Central memory CD4-positive, alpha-beta T cell (primary cell): ENCODE measurements at places on chromosomes 1 and 21.

DNA sequence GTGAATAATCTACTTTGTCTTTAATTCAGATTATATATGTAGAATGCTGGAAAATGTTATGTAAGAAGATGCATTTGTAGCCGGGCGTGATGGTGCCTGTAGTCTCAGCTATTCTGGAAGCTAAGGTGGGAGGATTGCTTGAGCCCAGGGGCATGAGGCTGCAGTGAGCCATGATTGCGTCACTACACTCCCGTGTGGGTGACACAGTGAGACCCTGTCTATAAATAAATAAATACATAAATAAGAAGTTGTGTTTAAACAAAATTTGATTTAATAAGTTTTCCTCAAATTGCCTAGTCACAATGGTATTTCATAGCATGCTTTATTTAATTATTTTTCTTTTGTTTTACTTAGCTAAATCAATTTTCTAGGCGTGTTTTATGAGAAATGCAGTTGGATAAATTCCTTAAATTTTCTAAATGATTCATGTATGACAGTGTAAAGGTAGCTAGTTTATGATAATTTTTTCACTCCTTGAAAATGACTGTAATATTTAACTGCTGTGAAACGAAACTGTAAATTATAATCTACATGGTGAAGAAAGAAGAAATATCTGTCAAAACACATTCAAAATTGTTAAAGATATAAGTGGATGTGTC lies 232.6 kb downstream of the SRGAP2C start:
- no peak for DNase-seq

DNA sequence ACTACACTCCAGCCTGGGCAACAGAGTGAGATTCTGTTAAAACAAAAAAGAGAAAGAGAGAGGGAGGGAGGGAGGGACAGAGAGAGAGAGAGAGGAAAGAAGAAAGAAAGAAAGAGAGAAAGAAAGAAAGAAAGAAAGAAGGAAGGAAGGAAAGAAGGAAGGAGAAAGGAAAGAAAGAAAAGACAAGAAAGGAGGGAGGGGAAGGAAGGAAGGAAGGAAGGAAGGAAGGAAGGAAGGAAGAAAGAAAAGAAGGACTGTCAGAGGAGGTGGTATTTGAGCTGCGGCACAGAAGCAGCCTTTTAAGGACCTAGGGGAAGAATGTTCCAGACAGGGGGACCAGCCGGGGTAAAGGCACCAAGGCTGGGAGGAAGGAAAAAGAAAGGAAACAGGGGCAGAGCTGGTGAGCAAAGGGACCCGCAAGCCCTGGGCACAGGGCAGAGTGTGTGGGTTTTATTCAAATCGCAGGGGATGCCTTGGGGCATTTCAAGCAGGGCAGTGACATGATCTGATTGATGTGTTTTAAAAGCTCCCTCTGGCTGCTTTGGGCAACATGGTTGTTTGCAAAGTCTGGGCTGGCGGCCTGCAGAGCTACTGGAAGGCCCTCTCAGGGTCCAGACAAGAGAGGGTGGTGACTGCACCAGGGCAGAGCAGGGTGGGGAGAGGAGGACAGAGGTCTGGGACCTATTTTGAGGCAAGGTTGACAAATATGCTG lies 176.9 kb upstream of the VAMP3 start:
- DNase-seq = no peak

GRCh38 chr1:19113697-19114092 lies 96.4 kb downstream of the UBR4 start:
- peak; percentile 6 for DNase-seq

DNA sequence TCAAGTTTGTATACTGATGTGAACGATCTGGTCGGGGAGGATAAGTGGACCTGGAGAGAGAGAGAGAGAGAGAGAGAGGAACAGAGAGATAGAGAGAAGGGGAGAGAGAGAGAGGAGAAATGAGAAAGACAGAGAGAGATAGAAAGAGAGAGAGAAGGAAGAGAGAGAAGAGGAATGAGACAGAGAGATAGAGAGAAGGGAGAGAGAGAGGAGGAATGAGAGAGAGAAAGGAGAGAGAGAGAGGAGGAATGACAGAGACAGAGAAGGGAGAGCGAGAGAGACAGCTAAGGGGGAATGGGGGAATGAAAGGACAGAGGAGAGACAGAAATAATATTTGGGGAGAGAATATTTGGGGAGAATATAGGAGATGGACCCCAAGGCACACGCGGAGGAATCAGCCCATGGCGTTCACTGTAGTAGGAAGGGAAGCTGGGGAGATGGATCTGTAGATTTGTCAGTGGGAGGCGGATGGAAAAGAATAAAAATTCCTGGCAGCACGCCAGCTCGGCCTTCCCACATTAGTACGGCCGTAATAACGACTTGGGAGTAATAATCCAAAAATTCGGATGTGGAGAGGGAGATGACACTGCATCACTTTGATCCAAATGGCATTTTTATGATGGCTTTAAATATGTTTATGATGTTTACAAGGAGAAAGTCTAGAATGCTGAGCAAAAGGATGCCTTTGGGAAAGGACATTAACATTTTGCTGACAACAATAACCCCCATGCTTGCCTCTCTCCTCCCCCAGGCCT lies 159.8 kb upstream of the KCNJ6 start:
- DNase-seq = no peak

GRCh38 chr1:154714052-154714623 lies 106.2 kb upstream of the ADAR start:
- no peak for DNase-seq

GRCh38 chr1:166960858-166961474 lies 14.4 kb downstream of the ILDR2 start:
- no peak for DNase-seq

DNA sequence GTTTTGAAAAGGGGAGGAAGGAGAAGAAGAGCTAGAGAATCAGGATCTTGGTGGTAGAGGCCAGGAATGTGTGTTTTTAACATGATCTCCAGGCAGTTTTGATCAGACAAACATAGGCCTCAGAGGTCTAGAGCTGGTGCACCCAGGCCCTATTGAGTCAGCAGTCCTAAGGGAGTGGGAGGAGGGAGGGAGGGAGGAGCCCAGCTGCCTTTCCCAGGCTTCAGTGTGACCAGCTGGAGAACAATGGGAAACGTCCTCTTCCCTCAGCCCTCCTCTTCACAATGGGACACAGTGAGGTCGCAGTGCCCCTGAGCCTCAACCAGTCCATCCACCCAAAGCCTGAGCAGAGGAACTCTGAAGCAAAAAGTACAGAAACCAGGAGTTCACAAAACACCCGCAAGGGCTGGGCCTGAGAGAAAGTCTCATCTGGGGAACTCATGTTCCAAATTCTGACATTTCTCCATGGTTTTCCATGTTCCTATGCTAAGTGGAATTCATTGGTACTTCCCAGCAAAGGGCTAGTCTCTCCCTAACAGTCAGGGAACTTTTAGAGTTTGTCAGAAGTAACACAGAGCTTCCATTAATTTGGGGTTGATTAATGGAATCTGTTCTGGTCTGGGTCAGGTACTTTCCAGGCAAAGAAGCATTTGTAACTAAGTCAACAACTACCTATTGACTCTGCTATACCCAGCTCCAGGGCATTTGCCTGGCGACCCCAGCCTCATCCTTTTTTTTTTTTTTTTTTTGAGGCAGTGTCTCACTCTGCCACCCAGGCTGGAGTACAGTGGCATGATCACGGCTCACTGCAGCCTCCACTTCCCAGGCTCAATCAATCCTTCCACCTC lies 37.5 kb downstream of the ELAPOR1 start:
- DNase-seq = no peak

DNA sequence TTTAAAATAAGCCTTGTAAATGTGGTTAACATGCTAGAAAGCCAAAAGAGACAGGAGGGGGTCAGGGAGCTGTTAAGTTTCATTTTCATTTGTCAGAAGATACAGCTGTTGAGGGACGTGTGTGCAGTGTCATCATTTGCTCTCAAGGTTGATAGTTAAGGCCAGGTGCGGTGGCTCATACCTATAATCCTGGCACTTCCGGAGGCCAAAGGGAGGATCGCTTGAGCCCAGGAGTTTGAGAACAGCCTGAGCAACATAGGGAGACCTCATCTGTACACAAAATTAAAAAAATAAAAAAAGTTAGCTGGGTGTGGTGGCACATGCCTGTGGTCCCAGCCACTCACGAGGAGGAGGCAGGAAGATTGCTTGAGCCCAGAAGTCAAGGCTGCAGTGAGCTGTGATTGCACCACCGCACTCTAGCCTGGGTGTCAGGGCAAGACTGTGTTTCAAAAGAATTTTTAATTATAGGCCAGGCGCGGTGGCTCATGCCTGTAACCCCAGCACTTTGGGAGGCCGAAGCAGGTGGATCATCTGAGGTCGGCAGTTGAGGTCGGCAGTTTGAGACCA lies 22.7 kb downstream of the ZBTB8OS start:
- DNase-seq = peak; percentile 7

- DNase-seq = no peak
Observed at GRCh38 chr1:206430031-206430983, 40.0 kb upstream of the IKBKE start.

DNA sequence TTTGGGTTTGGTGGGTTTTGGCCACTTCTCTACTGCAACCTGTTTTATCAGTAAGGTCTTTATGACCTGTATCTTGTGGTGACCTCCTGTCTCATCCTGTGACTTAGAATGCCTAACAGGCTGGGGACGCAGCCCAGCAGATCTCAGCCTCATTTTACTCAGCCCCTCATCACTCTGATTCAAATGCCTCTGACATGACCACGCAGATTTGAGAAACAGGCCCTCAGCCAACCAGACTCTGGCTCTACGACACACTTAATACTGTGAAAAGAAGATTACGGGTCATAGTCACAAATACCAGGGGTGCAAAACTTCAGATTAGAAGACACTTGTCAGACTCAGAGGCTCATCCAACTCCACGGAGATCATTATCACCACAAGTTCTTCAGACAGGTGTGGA lies 28.3 kb upstream of the KIF26B start:
- DNase-seq = no peak

DNA sequence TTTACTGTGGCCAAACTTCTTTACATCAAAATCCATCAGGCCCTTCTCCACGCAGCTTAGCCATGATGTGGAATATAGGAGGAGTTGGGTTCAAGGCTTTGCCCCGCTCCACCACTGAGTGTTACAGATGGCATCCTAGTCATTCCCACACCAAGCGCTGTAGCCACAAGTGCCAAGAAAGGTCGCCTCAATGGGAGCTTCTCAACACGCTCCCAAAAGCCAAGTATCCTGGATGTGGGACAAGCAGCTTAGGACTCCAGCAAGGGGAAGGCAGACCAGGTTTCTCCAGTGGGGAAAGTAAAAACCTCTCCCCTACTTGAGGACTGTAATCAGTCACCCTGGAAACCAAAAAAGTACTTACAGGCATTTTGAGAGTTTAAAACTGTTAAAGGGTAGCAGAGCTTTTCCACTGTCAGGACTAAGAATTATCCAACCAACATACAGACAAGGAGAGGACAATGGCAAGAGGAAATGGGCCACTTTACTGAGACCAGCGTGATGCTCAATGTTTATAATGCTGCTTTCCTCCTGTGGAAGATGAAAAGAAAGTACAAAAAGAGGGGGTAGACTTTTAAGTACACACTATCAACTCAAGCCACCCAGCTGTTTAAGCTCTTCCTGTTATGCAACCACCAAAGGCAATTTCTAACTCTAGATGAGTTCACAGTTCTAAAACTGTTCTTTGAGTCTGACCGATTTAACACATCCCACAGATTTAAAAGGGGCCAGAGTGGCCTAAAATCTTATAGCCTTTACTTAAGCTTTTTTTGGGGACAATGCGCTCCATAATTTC lies 120.7 kb upstream of the KRTAP19-8 start:
- DNase-seq = peak; percentile 39

- no peak for DNase-seq
Observed at GRCh38 chr1:162696286-162696862, 64.1 kb downstream of the DDR2 start.

DNA sequence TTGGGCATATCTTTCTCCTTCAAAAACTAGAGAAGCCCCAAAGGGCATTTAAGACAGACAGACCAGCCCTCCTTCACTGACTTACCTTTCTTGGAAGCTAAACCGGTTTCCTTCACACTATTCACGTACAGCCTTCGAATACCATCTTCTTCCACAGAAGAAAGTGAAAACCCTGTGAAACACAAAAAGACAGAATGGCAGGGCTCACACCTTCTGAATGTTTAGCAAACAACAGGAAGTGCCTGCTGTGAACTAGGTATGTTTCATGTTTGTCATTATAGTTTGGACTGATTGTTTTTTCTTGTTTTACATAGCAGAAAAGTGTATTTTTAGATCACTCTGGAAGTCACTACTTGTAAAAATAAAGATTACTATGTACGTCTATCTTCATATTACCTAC lies 148.6 kb upstream of the KRTAP19-8 start:
- no peak for DNase-seq

- DNase-seq = no peak
Observed at GRCh38 chr1:108892356-108893140, 15.8 kb downstream of the GPSM2 start.

- peak; percentile 23 for DNase-seq
Observed at GRCh38 chr1:193437785-193438184, 251.4 kb upstream of the B3GALT2 start.

- no peak for DNase-seq
Observed at GRCh38 chr1:233315718-233316301, 11.7 kb upstream of the MAP3K21 start.

- peak; percentile 85 for DNase-seq
Observed at GRCh38 chr1:100400404-100400803, 48.1 kb downstream of the CDC14A start.

DNA sequence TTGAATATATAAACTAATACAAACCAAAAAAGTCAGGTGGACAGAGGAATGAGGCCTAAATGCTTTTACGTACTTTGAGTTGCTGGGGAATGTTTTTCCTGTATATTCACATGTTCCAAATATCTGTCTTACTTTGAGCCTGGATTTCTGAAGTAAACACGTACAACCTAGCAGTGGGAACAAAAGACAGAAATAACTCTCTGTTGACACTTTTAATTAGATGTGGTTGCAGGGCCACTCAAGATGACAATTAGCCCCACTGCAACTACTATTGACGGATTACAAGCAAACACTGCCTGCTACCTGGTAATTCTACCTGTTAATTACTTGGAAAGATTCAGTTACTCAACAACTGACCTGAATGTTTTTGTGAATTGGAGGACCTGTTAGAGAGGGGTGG lies 196.9 kb downstream of the TTLL7 start:
- no peak for DNase-seq

DNA sequence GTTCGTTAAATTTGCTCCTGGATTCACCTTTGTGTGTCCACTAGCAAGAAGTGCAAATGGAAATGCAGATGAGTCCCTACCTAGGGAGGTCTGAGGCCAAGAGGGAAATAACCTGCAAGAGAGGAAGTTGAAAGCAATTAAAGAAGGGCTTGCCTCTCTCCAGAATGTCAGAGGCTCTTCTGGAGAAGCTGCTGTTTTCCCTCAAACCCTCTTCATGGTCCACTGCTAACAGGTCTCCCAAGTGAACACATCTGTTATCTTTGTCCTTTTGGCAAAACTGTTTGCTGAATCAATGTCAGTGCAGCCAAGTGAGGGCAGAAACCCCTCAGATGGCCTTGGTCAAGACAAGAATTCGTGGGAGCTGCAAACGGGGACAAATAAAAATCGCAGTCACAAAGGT lies 177.3 kb upstream of the PLXNA2 start:
- DNase-seq = no peak

- DNase-seq = no peak
Observed at GRCh38 chr1:230797376-230797920, 50.3 kb downstream of the CAPN9 start.
